Activated T-helper 17 cell treated with anti-CD3 and anti-CD28 coated beads, Interleukin-2, amount 50 U/mL, for 72 hours (primary cell): ENCODE measurements at places on chromosomes 11 and 22. TPM values are rescaled to one million over a fixed set of nuclear protein-coding genes. Genes with fewer than 3 reads are reported as not detected.

The OR6A2 gene
- total RNA-seq = not detected

DNA sequence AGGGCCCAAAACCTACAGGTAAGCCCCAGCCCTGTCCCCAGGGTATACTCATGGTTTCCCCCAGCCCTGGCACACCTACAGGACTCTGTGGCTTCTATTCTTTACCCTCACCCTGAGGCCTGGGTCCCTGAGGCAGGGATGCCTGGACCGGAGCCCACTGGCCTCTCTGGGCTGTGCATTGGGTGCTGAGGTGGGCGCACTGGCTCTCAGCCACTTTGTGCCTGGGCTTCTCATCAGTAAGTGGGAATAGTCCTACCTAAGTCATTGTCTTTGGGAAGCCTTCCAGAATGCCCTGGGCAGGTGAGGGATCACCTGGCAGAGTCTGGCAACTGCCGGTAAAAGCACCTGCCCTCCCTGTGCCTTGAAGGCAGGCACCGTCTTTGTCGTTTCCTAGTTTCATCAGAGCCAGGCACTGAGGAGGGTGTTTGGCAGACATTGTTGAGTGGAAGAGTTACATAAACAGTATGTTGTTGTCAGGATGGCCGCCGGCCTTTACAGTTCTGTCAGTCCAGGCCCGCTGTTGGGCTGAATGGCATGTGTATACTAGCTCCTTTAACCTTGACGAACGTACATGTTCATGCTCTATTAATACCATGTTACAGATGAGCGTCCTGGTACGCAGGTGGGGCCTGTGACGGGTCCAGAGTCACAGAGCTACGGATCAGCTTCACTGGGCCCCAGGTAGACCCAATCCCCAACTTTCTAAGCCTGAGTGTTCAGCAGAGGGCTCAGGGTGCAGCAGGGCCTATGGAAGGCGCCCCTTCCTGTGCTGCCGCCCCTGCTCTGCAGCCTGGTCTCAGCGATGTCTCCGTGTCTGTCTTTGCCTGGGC is 23.0 kb downstream of the SHANK3 start:
- no peak for ATAC-seq

The BATF2 gene
- 0.28 TPM for total RNA-seq

The MS4A3 gene
- total RNA-seq = not detected

The RFPL1 gene
- not detected for total RNA-seq

DNA sequence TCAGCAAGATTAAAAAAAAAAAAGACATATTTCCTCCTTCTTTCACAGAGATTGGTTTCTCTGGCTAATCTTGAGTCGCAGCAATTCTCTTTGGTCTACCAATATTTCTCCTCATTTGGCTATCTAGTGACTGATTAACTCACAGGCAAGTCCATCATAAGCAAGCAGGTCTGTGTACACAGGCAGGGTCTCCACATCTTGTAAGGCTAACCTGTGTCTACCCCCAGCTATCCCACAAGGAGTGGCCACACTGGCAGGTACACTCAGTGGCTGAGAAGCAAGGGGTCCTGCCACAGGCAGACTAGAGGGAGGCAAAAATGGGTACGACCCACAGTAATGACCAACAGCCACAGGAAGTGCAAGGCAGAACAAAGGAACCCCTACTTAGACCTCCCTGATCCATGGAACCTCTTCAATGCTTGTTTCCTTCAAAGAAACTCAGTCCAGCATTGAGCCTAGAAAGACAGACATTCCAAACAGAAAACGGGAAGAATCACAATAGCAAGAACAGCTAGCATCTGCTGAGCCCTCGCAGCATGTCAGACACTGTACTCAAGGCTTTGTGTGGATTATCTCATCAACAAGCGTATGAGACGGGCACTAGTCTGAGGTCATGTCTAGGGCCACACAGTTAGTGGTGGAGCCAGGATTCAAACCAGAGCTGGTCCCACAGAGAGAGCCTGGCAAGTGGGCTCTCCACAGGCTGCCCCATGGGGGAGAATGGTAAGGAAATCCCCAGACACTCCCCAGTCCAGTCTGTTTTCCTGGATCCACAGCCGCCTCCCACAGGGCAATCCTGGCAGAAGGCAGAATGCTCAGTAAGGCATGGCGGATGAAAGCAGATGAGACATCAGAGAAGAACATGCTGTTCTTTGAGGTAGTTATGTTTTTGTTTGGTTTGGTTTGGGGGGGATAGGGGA is 34.3 kb downstream of the PLEKHA7 start:
- ATAC-seq = no peak

- no peak for ATAC-seq
Observed at GRCh38 chr22:49735901-49736421, 91.7 kb downstream of the BRD1 start.

- ATAC-seq = no peak
Observed at GRCh38 chr11:40877256-40877655, 582.2 kb downstream of the LRRC4C start.

The OR56A1 gene
- total RNA-seq = not detected
